ENCODE measurements at places on chromosomes 6 and 20.
A peak's percentile ranks its signal among the peaks of the same experiment; 100 is the strongest.

GRCh38 chr6:14921170-14921569 is 324.7 kb upstream of the JARID2 start:
- no peak for DNase-seq

DNA sequence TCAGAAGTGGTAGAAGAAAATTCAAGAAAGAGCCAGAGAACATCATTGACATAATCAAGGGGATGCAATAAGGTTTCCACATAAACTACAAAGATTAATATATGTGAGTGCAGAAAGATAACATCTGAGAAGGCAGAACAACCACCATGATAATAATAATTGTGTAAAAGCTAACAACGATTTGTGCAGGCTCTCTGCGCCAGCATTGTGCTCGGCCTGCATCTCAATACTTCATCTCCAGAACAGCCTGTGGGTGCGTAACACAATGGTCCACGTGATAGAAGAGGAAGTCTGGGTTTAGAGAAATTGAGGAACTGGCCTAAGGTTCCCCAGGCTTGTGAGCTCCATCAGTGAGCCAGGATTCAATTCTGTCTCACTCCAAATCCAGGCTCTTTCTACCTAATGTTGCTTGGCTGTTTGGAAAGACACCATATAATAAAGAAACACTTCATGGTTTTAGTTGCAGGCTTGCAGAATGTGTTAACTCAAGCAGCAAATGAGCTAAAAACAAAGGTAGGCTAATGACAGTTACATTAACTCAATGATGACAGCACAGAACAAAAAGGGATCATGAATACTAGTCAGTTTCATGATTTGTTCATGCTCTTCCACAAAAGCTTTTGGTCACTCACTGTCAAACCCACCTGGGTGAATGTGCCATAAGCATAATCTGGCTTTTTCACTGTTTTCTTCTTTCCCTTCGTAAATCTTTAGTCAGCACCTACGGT is 71.2 kb downstream of the LY86 start:
- no peak for DNase-seq

- DNase-seq, result no peak
Observed at GRCh38 chr6:92114091-92114675, 1305.2 kb downstream of the EPHA7 start.

- DNase-seq, result peak; percentile 56
Observed at GRCh38 chr6:2940010-2940850, 31.1 kb downstream of the SERPINB6 start.

DNA sequence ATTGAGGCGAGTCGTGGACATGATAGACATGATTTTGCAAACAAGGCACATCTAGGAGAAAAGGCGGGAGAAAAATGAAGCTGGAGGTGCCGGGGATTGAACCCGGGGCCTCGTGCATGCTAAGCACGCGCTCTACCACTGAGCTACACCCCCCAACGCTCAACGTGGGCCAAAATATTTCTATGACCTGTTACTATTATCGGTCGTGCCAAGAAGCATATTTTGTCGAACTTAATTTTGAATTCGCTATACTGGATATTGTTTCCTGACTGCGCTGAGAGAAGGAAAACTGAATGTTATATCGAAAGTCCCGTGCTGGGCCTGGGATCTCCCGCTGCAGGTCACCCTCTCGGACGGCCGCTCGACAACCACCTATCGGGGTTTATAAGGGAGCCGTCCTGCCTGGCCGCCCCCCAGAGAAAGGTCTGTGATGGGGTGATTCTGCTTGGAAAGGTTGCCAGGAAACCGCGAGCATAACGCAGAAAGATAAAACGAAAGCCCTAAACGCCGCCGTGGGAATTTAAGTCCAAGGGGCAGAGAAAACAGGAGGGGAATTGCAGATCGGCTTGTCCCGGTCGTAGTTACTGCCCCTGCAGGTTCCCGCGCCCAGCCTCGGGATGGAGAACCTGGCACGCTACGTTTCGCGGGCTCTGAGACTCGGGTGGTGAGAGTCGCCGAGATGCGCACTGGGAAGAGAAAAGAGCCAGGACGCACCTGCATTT is 60.0 kb downstream of the TRIM27 start:
- DNase-seq, result peak; percentile 79

DNA sequence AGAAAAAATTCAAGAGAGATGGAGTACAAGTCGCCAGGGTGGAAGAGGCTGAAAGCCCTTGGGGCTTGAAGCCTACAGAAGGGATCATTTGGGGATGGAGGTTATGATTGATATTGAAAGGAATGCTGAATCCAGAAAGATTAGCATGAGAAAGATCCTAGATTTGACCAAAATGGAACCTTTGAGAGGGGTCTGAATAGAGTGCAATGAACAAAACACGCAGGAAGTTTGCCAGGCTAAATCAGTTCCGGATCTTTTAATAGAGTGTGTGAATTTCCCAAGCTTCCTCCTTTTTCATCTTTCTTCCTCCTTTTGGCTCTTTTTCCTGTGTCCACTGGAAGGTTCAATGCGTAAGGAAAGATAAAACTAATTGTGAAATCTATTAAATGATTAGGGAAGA is 15.3 kb downstream of the IPCEF1 start:
- DNase-seq, result no peak

GRCh38 chr6:97275804-97276203 is 7.2 kb downstream of the MMS22L start:
- DNase-seq, result no peak

DNA sequence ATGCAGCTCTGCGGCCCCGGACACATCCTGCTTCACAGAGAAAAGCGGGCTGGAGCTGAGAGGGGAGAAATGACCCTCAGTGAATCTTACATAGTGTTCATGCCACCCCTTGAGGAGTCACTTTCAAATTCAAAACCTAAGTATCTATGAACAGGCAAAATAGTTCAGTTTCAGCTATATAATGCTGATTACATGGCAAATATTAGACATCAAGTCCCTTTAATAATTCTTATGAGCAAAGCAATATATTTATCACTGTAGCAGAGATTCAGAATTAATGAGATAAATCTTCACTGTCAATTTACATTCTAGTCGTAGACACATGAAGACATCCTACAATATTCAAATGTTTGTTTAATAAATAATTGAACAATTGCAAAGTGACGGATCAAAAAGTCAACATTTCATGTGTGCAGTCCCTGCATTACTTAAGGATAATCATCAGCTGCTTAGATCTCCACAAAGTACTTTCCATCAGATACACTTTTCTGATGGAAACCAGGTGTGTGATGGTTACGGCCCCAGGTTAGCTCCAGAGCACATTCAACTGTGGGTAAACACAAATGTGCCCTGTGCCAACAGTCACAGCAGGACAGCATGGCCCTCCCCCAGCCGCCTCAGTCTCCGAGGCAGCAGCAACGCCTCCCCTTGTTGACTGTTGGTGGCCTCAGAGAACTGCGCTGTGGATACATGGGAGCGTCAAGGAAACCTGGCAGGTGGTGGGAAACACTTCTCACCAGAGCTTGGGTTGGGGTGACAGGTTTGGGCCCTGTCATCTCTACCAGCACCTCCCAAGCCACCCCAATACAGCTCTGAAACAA is 787 bp upstream of the PRR18 start:
- DNase-seq, result no peak

DNA sequence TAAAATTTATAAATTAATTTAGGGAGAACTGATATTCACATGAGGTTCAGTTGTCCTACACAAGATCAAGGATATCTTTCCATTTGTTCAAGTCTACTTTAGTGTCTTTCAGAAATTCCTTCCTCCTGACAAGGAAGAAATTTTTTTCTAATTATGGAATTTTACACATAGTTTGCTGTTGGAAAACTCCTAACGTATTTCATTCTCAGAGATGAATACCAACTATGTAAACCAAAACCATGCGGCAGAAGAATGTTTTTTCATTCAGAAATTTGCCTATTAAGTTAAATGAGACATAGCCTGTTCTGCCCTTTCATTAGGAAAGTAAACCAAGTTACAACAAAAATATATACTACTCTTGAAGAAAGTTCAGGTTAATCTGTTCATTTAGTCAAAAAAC is 111.2 kb upstream of the PRDM1 start:
- no peak for DNase-seq

- no peak for DNase-seq
Observed at GRCh38 chr6:91713911-91714310, 1127.0 kb upstream of the MAP3K7 start.

DNA sequence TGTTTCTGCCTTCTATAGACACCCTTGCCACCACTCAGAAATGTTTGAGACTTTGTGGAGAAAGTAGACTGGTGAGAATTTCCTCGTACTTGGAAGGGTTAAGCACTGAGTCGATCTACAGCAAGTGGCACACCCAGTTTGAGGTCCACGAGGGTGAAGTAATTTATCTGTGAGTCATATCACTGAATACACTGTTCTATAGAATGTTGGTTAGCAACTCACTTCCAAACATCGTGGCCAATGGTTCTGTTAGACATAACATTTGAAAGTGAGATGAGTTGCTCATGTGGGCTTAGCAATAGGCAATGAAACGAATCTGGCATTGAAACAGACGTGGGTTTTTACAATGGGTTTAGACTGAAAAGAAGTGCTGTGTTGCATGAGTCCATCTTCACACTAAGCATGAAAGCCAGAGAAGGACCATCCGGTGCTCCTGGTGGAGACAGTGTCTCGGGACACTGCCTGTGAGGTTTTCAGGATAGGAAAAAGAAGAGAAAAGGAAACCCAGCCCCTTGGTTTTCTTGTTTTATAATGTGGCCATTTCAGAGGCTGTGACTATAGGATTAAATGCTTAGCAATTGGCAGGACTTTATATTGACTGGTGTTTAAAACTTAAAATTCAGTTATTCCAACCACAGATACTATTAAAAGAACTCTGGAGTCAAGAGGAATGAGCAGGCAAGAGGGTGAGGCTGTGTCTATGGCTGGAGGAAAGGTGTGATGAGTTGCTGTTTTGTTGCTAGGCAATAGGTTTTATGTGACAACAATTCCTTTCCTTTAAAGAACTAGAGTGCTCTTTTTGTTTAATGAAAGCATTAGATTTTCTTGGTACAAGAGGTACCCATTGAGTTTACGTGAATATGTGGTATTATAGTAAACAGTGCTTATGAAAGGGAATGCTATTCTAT is 31.0 kb upstream of the EZR start:
- DNase-seq, result peak; percentile 18

DNA sequence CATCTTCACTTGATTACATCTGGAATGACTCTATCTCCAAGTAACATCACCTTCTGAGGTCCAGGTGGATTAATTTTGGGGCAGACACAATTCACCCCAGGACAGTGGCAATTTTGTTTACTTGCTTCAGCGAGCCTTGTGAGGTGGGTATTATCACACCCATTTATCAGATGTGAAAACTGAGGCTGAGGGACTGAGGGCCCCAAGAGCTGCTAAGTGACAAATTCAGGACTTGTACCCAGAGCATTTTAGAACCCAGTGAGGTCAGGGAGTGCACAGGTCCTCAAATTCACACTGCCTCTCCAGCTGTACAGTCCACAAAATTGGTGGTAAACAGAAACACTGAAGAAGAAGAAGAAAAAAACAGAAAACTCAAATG is 125.2 kb upstream of the PMEPA1 start:
- DNase-seq, result no peak

DNA sequence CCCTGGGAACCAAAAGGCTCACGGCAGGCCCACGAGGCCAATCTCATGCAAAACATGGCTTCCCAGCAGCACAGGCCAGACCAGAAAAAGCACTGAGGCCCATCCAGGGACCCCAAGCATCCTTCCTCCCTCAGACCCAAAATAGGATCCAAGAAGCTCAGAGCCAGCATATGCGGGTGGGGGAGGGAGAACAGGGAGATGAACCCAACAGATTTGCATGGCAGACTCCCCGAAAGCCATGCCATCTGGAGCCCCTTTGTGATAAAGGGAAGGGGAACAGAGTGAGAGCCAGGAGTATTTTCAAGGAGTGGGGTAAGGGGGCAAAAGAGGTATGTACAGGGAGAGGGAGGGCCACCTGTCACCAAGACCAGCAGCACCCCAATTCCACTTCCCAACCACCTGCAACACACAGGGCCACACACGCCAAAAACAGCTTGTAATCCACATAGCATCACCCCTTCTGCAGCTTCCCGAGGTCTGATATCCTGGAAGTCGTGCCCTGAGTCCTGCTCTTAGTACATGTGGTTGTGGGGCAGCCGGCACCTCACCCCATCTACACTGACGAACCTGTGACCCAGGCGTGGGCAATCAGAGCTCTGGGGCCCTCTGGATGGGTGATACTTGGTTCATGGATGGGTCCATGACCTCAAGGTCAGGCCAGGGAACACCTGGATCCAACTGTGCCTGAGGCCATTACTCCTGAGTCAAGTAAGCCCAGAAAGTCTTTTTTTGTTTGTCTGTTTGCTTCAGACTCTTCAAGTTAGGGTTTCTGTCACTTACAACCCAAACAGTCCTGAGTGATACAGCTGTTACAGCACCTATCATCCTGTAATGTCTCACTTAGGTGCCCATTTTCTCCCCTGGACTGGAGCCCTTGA is 24.4 kb downstream of the PREX1 start:
- no peak for DNase-seq

- no peak for DNase-seq
Observed at GRCh38 chr20:62924442-62925075, 1.7 kb downstream of the DIDO1 start.

GRCh38 chr6:37320646-37321045 is 33.1 kb upstream of the RNF8 start:
- DNase-seq, result no peak

- no peak for DNase-seq
Observed at GRCh38 chr6:106555767-106556166, 73.5 kb downstream of the RTN4IP1 start.

DNA sequence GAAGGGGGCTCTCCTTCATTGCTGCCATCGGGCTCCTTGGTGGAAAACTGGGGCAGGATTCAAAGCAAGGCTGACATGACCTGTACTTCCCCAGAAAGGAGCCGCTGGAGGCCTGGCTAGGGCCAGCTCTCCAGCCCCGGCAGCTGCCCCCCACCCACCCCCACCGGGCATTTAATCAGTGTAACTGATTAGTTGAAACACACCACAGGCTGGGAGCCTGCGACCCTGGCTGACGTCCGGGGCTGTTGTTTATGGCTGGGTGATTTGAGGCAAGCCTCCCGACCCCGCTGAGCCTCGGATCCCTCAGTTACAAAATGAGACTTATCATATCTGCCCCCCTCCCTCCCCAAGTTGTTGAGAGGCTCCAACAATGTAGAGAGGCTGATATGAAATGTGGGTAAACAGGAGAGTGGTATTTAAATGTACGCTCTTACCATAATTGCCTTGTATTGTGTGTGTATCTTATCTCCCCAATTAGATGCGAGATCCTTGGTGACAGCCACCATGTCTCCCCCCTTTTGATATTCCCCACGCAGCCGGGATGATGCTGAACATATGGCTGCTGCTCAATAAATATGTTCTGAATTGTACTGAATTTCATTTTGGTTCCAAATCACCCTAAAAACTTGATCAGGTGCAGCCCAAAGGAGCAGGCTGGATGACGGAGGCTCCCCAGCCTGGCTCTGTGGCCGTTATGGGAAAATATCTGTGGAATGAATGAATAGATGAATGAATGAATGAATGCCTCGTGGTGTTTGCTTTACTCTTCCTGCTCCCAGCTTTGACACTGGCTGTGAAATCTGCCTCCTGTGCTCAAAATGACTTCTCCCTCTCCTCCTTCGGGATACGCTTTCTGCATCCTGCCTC is 31.8 kb upstream of the APCDD1L start:
- DNase-seq, result no peak

- no peak for DNase-seq
Observed at GRCh38 chr6:108395297-108395696, 100.4 kb downstream of the AFG1L start.
